ENCODE measurements at places on chromosomes 6 and 20.

- DNase-seq, result no peak
These were observed 17.8 kb downstream of the LRFN2 start for GRCh38 chr6:40569162-40569910.

DNA sequence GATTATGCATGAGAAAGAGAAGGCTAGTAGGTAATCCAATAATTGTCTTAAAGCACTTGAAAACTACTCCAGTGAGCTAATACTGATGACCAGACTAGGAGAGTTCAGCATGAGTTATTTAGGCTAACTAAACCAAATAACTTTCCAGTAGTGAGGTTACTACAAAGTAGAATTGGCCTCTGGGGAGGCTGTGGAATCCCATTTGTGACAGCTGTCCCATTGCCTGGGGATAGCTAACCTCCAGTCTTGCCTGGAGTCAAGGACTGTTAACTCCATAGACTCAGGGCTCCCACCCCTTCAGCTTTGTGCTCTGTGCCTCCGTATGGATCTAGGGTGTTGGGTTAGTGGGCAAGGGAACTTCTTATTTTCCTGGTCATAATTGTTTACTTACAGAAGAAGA, 51.0 kb downstream of the KCNQ5 start:
- no peak for DNase-seq

DNA sequence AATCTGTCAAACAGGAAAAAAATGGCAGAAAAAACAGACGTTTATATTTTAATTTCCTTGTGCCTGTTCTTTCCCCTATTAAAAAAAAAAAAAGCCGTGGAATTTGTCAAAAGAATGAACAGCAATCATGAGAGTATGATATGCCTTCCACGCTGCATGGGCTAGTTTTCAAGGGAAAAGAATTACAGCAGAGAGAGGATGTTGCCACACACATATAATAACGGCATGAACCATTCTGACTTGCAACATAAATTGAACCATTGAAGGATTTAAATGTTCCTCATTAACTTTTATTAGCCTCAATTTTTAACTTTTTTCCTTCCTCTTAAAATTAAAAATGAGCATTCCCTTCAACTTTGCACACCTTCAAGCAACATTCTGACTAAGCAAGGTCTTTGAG, 301.8 kb downstream of the FOXC1 start:
- no peak for DNase-seq

DNA sequence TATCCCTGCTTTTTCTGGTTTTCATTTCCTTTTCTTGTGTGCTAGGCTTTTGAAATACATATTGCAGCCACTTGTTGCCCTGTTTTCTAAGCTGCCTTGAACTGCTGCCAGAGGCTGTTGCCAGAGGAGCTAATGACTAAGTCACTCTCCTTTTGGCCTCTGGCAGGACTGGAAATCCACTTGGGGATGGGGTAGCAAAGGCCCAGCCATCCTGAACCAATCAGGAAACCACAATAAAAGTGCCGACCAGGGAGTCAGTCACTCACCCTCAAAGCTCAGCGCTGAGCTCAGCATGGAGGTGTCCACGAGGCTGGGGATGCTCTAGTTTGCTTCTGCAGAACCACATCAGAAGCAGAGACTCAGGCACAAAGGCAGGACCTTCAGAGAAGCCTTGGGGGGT, 813.0 kb downstream of the DHX35 start:
- no peak for DNase-seq

DNA sequence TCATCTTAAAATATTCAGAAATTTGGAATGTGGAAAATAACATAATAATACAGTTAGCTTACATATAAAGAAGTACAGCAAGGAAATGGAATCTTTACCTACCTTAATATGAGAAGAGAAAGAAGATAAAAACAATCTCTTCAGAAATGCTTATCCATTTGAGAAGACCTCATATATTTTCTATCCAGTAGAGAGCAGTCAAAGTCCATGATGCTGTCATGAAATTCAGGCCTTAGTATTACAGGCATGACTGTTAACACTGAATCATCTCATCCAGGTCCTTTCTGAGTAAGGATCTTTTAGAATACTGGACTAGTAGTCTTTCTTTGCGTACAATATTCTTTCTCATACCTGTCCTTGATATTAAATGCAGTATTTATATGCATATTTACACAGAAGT, 713.4 kb downstream of the CD109 start:
- no peak for DNase-seq

GRCh38 chr20:25013478-25014380, 21.2 kb upstream of the APMAP start:
- no peak for DNase-seq

DNA sequence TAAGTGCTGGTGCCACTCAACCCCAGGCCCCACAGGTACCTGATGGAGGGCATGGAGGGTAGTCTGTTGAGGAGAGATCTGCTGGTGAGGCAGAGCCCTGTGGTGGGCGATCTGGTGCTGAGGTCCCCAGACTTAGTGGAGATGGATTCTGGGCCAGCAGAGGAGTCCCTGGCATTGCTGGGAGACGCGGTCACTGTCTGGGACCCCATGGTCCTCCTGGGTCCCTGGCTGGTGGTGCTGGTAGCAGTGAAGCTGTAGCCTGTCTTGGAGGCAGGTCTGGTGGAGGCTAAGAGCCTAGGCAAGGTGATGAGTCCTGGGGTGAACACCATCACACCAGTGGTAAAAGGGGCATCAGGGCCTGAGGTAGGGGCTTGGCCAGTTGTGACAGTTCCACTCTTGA, 6.6 kb downstream of the TREML2 start:
- no peak for DNase-seq

- no peak for DNase-seq
These were observed 93.6 kb upstream of the AGPAT4 start for GRCh38 chr6:161367472-161367871.

Measured in hematopoietic multipotent progenitor cell treated with erythropoietin and hydrocortisone succinate and interleukin-3 and kit ligand, for 17 days (in vitro differentiated cells).